Activated CD8-positive, alpha-beta memory T cell treated with anti-CD3 and anti-CD28 coated beads for 1 hour (primary cell): ENCODE measurements at places on chromosomes 1 and 21.

DNA sequence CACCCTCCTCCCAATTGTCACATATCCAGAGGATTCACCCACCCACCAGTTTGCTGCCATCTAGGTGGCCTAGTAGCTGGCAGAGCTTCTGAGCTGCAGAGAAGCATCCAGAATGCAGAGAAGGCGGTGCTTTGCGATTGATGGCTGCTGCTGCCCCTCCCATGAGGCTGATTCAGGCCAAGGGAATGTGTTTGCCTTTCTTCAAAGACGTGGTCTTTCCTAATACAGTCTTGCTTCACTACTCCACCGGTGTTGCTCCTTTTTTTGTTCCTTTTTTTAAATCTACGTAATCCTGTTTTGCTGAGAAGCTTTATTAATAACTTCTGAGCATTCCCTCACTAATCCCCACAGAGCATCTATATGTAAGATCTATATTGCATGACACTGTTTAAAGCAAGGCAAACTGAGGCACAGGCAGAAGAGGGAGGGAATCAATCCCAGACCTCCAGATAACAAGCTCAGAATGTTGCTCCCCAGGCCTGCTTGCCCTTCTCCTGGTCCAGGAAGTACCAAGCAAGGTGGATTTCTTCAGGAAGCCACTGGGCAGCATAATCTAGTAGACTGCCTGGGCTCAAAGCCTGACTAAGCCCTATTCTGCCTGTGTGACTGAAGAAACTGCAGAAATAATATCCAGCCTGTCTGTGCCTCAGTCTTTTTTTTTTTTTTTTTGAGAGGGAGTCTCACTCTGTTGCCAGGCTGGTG is 275.5 kb upstream of the FMN2 start:
- no peak for DNase-seq

DNA sequence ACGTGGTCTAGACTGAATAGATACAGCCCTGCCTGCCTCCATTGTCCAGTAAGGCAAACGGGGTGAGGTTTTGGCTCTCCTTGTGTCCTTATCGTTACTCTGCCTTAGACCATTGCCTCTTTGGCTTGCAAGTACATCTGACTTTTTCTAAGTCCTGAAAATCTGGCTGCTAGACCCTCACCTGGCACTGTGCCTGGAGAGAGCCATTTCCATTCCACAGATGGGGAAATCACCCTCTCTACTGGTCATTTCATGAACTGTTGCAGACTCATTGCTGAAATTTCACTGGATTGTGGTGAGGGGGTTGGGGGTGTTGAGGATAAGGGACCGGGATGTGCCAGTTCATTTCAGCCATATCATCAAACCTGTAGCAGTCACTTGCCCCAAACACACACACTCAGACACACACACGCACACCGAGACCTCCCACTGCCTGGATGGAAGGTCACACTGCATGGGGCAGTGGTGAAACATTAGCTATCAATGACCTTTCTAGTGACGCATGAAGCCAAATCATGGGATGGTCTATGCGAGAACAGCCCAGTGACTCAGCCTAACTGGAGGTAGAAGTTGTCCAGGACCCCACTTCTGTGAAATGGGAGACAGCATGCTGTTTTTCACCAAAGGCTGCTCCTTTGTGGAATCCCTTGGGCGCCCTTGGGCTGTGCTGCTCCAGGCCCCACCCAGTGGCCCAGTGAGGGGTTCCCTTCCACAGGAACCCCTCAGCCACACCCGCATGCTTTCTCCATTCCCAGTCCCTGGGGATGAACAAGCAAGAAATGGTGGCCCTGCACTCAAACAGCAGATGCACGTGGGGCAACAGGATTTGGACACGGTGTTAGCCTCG is 34.9 kb upstream of the VASH2 start:
- no peak for DNase-seq

GRCh38 chr1:27142464-27142863 is 12.5 kb downstream of the SLC9A1 start:
- DNase-seq: no peak

- DNase-seq: no peak
Observed at GRCh38 chr1:31763671-31764311, 349 bp downstream of the ADGRB2 start.

GRCh38 chr1:201184307-201185122 is 6.1 kb upstream of the IGFN1 start:
- no peak for DNase-seq

- no peak for DNase-seq
Observed at GRCh38 chr1:12464598-12465056, 153.4 kb downstream of the DHRS3 start.

GRCh38 chr1:183185941-183186490 is at the start of gene LAMC2:
TSS of gene LAMC2 (plus strand) at chr1:183186264. CDS start at chr1:183186353, 89 bp downstream.
- no peak for DNase-seq

DNA sequence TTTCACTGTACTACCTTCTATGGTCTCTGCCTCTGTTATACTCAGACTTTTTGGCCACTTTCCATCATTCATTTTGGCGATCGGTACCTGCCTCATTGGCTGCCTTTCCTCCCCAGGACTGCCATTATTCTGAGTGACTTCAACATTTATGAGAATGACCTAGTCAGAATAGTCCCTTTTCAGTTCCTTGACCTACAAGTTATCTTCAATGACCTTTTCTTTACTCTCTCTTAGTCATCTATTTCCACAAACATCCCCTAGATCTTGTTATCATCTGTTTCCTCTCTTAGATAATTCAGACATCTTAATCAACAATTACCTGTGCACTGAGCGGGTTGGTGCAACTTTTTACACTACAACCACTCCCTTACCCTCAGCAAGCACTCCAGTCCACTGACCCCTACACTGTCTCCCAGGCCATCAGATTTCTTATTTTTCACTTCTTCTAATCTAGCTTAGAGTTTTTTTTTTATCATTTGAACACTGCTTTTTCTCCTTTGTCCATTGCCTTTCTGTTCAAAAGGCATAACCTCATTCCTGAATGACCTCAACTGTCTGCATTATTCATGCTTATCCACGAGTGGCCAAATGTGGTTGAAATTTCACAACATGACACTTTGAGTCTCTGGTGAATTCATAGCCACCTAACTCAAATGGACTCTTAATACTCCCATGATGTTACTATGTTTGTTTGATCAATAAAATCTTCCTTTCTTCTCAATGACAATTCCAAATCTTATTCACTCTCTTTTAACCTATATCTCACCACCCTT is 112.7 kb downstream of the HMCN1 start:
- no peak for DNase-seq

DNA sequence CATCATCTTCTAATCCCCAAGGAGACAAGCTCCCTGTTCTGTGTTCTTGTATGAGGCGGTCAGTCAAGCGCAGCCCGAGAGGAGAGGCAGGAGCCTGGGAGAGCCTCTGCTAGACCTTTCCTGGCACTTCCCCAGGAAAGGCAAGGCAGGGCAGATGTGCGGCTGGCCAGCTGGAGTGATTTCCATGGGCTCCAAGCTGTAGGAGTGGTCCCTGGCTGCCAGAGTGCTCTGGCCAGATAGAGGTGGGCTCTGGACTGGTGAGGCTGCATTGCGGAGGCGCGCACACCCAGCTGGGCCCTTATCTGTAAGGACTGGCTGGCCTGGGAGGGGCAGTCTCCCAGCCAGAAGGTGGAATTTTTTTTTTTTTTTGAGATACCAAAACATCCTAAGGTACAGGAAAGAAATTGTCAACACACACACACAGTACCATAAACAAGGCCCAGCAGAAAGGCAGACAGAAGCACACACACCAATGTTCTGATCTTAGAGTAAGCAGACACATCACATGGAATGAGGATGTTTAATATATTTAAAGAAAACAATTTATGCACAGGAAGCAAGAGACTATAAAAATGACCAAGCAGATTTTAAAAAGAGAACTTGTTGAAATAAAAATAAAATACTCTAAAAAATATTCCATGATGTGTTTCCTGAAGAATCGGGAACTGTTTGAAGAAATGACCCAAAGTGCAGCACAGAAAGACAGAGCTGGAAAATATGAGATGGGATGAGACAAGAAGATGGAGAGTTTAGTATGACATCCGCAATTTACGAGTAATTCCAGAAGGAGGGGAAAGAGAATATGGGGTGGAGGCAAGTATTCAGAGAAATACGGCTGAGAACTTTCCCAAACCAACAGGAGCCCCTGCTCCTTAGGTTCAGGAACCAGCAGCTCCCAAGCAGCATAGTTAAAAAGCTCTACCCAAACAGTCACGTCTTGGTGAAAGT is 13.4 kb downstream of the IBA57 start:
- DNase-seq: no peak

DNA sequence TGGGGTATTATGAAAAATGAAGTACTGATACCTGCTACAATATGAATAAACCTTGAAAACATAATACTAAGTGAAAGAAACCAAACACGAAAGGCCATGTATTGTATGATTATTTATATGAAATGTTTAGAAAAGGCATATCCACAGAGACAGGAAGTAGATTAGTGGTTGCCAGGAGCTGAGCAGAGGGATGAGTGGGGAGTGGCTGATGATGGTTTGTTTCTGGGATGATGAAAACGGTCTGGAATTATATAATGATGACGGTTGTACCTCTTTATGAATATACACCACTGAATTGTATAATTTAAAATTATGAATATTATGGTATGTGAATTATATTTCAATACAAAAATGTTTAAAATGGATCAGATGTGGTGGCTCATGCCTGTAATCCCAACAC is 63.8 kb upstream of the MPC2 start:
- DNase-seq: no peak

- DNase-seq: no peak
Observed at GRCh38 chr1:167369175-167369574, 148.5 kb downstream of the POU2F1 start.

GRCh38 chr1:91851130-91852010 is 34.6 kb downstream of the TGFBR3 start:
- no peak for DNase-seq

- DNase-seq: no peak
Observed at GRCh38 chr1:199859491-199859933, 168.0 kb upstream of the NR5A2 start.

DNA sequence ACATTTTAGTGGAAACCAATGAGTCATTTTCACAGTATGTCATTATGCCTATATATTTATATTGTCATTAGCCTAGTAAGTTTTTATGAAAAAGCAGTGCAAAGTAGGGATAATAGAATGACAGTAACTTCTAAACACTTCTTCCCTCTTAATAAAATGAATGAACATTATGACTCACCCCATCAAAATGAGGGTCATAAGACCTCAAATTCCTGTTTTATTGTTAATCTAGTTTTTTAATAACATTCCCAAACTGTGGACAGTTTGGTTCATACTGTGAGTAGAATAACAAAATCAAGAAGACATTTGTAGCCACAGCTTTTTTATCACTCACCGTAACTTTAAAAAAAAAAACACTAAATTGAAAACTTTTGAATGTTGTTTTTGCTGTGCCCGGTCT is 160.5 kb downstream of the LRRC40 start:
- DNase-seq: no peak
